ENCODE measurements at places on chromosomes 5 and 9.

GRCh38 chr5:108548684-108549596, 167.0 kb upstream of the FBXL17 start:
- no peak for DNase-seq

DNA sequence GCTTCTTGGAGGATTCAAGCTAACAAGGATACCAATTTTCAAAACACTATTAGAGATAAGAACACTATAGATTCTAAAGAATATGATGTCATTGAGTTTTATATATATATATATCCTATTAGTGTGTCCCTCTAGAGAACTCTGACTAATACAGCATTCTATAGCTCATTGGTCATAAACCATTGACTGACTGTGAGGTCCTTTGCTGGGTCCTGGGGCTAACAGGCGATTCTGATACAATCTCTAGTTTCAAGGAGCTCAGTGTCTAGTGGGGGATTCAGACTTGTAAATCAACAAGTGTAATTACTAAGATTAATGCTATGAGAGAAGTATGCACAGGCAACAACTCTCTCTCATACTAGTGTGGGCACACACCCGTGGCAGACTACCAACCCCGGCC, 234.5 kb downstream of the DENND1A start:
- DNase-seq = no peak

DNA sequence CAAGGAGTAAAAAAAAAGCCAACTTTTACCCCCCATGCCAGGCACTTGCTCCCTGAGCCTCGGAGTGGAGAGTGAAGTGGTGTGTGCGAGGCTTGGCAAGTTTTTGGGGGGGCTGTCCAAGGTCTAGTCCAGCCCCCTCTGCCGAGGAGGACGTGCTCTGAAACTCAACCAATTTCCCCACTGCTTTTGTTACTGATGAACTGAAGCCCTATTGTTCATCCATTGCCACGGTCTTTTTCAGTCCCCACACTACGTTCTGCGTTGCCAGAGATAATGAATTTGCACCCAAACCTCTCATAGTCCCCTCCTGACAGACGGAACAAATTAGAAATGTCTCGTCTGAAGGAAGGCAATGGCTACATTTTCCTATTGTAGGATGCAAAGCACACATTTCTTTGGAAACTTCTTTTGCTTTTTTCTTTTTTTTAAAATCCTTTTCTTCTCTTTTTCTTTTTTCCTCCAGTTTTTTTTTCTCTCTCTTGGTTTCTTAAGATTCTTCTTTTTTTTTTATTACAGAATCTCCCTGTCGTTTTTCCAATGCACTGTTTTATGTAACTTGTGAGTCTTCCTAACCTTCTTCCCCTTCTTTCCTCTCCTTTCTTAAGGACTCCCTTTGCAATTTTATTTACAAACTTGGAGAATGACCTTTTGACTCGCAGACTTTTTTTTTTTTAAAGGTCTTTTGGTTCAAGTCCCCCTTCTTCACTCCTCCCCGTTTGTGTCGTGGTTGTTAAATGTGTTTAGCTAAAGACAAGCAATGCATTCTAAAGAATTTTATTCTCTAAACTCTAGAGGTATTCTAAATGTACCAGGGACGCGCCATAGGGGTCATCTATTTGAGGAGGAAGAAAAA, 209.5 kb downstream of the MEF2C start:
- no peak for DNase-seq

DNA sequence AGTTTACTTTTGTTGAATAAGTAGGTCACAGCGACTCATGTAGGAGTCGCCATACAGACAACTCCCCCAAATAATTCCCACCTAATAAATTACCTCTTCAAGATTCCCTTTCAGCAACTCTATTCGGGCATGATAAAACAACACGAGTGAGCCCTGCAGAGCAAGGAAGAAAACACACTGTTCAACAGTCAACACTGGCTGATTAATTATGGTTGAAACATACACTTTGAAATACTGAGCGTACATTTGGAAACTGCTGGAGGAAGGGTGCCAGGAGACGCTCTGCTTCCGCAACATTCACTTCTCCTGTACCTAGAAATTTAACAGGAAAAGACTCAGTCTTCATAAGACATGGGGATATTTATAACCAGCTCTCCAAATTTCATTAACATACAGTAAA, 117.5 kb downstream of the TTC39B start:
- DNase-seq = no peak

GRCh38 chr5:114089259-114089658, 272.6 kb upstream of the KCNN2 start:
- DNase-seq = no peak

- no peak for DNase-seq
Measured at GRCh38 chr9:89444925-89445765, 52.8 kb downstream of the SEMA4D start.

GRCh38 chr5:166356096-166356495, 1935.3 kb upstream of the WWC1 start:
- DNase-seq = no peak

GRCh38 chr5:131229623-131230022, 34.2 kb upstream of the CDC42SE2 start:
- no peak for DNase-seq

- DNase-seq = no peak
Measured at GRCh38 chr9:82410866-82411265, 422.3 kb downstream of the SPATA31D1 start.

- no peak for DNase-seq
Measured at GRCh38 chr5:145316282-145316681, 518.9 kb downstream of the PRELID2 start.

- no peak for DNase-seq
Measured at GRCh38 chr9:108073823-108074222, 584.3 kb upstream of the KLF4 start.

GRCh38 chr5:14173377-14174229, 30.5 kb downstream of the TRIO start:
- DNase-seq = no peak

- DNase-seq = no peak
Measured at GRCh38 chr5:73668017-73668416, 42.0 kb downstream of the ARHGEF28 start.

DNA sequence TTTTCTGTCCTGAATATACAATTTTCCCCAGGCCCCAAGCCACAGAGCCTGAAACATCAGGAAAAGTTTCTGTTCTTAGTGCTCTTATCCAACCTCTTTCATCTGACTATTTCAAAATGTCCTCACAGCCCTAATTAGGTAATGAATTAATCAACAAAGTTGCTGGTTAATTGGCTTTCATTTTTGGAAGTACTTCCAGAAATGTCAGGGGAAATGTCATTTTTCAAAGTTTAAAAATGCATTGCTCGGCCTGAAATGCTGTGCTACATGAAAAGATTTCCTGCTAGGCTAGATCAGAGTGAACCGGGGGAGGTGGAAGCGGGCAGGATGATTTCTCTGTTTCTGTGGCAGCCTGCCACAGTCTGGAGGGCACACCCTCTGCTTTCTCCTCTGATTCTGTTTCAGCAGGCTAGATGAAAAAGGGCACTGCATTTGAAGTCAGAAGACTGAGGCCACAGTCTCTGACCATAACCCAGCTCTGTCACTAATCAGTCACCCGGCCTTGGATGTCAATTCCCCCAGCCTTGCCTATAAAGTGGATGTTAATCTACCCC, 55.9 kb upstream of the BARX1 start:
- DNase-seq = no peak

DNA sequence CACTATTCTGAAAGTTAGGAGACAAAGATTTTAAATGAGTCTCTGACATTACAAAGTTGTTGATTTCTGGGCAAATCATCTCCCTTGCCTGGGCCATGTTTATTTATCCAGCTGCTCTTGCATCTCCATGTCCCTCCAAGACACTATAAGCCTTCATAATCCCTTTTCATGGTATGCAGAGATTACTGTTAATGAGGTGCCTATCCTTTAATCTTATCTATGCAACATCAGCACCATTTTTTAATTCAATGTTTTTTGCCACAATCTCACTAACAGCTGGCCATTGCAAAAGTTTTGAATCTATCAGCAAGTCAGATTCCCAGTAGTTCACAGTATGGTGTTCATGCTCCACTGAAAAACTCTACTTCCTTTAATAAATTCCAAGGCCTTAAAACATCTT, 108.5 kb upstream of the PTPRD start:
- DNase-seq = no peak

- no peak for DNase-seq
Measured at GRCh38 chr9:20630241-20630943, 8.1 kb upstream of the MLLT3 start.

- DNase-seq = peak; percentile 24
Measured at GRCh38 chr5:81751836-81752643, 1.1 kb upstream of the SSBP2 start.

DNA sequence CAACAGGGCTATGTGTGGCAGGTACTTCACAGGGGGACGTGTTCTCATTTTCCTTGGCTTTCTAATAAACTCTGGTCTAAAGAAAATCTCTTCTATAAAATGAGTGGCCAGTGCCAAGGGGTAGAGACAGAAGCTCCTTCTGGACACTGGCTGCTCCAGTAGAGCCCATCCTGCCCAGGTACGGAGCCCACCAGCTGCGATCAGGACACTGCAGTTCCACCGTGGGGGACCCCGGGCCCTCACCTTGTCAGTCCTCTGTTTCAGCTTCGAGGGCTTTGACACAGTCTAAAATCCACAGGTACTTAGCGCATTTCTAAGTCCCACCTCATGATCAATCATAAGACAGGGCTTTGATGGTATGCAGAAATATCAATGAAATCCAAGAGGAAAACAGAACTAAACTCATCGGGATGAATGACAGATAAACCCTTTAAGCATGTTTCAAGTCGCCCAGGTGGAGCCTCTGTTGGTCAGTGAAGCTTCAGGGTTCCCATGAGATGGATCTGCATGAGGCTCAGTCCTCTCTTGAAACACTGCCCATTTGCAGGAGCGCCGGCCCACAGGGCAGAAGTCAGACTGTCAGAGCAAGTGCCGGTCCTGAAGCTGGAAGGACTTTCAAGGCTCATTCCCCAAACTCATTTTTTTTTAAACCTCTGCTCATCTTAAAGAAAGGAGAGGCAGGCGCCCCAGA, 20.3 kb upstream of the TERT start:
- DNase-seq = no peak

DNA sequence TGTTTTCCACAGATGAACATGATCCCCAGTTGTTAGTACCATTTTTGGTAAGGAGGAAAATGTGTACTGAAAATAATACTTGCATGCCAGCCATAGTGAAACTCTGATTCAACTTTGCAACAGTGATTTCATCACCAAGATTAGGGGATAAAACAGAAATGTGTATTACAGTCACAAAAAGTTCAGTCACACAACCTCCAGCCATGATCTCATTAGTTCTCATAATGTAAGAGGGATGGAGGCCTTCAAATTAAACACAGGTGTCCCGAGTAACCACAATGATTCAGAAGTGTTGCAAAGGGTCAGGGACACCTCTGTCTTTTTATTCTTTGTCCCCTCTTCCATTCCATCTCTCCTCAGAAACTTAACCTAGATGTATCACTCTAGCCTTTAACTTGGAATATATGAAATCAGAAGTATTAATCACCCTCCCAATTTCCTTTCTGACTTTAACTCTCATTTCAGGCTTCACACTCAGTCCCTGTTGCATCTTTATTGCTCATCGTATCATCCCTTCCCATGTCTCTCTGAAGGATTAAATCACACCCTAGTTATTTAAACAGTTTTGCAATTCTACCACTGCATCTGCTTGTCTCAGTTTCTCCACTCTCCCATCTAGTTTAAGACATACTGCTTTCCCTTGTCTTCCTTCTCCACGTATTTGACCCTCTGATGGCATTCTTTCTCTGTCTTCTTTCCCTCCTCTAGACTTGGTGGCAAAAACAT, 291.2 kb downstream of the ADAMTS6 start:
- DNase-seq = no peak

DNA sequence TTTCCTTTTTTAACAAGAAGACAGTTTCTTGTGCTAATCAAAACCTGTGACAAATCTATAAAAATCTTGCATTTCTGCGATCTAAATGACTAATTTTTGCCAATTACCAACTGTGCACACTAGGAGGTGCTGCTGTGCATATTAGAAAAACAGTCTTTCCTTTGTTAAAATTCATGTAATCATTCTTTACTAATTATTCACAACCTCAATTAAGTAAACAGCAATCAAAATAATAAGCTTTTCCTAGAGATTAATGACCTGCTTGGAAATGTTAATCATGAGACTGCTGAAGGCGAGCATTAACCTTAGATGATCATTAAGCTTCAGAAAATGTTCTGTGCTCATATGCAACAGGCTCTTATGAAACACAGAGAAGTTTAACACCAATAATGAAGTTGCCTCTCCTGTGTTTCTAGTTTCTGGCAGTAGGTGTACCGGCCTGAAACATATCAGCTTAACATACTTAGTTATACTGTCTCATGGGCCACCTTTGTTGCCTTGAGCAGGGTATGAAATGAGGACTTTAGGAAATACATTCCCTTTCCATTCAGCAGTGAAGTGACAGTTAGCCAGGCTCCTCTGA, 17.7 kb downstream of the RFESD start:
- DNase-seq = no peak

DNA sequence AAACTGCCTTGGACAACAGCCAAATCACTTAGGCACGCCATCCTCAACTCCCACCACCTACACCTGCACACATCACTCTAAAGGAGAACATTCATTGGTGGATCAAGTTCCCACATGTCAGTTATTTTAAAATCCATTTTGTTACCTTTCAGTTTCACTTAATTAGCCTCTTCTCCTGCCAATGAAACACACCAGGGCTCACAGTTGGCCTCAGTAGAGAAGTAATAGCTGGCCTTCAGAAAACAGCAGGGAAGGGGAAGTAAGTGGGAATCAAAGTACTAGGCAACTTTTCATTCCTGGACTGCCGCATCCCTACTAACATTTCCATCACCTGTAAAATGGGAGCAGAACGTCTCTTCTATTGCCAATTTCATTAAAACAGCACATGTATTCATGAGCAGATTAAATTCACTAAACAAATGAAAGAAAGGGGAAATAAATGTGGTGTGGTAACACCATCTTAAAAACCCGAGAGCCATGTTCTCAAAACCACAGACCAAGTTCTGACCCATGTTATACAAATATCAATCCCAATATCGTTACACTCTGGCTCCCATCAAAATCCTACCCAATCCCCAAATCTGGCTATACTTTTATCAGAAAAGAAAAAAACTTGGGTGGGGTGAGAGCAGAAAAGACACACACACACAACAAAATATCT, 1.7 kb downstream of the SIL1 start:
- DNase-seq = no peak

- no peak for DNase-seq
Measured at GRCh38 chr9:110025551-110026170, 182.3 kb downstream of the C9orf152 start.
